ENCODE measurements at places on chromosomes 3 and 15. TPM values are rescaled to one million over a fixed set of nuclear protein-coding genes. Genes with fewer than 3 reads are reported as not detected.

- H3K4me3 ChIP-seq: no peak overlapping the region
- no peaks in the 10 kb centered on the region for H3K27me3 ChIP-seq
- H3K36me3 ChIP-seq: no peaks in the 10 kb centered on the region
- DNase-seq: no peak
- no peak overlapping the region for H3K27ac ChIP-seq
- no peaks in the 10 kb centered on the region for H3K4me1 ChIP-seq
Observed at GRCh38 chr3:171685116-171685895, 125.0 kb downstream of the PLD1 start.

DNA sequence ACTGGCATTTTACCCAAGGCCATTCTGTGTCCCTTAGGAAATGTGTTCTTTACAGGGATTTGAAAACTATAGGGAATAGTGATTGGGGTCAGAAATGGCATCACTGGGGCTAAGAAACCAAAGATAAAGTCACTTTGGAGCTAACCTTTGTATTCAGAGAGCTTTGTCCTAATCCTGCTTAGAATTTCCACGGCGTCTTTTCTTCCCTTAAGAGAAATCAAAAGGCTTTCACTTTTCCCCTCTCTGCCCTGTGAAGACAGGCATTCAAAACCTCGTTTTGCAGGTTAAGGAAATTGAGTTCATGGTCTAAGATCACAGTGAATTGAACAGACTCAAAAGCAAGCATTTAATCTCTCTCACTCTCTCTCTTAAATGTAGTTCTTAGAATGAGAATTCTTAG, 182.5 kb downstream of the VGLL4 start:
- no peaks in the 10 kb centered on the region for H3K36me3 ChIP-seq
- H3K4me3 ChIP-seq: no peak overlapping the region
- no peaks in the 10 kb centered on the region for H3K4me1 ChIP-seq

Gene APOD
- total RNA-seq: 59.4 TPM

DNA sequence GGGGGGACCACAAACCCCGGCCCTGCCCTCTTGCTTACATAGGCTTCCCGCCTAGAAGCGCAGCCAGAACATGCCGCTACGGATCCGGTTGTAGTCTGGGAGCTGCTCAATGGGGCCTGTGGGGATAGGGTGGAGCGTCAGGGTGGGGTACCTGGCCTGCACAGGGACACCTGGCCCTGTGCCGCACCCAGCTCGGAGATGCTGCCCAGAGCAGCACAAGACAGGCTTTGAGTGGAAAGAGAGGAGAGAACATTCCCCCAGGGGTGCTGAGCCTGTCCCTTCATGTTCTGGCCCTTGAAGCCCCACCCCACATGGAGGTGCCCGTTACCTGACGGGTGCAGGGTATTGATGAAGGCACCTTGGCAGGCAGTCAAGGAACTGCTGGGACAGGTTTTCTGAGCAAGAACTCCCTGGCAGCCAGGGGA, 4.0 kb upstream of the COL7A1 start:
- H3K36me3 ChIP-seq: peaks cover 61% of the 10 kb centered on the region
- H3K4me3 ChIP-seq: no peak overlapping the region
- no peak for DNase-seq
- H3K27ac ChIP-seq: peak overlapping the region; percentile 14
- H3K27me3 ChIP-seq: peaks cover 4% of the 10 kb centered on the region

Gene TMEM212
- total RNA-seq: not detected

DNA sequence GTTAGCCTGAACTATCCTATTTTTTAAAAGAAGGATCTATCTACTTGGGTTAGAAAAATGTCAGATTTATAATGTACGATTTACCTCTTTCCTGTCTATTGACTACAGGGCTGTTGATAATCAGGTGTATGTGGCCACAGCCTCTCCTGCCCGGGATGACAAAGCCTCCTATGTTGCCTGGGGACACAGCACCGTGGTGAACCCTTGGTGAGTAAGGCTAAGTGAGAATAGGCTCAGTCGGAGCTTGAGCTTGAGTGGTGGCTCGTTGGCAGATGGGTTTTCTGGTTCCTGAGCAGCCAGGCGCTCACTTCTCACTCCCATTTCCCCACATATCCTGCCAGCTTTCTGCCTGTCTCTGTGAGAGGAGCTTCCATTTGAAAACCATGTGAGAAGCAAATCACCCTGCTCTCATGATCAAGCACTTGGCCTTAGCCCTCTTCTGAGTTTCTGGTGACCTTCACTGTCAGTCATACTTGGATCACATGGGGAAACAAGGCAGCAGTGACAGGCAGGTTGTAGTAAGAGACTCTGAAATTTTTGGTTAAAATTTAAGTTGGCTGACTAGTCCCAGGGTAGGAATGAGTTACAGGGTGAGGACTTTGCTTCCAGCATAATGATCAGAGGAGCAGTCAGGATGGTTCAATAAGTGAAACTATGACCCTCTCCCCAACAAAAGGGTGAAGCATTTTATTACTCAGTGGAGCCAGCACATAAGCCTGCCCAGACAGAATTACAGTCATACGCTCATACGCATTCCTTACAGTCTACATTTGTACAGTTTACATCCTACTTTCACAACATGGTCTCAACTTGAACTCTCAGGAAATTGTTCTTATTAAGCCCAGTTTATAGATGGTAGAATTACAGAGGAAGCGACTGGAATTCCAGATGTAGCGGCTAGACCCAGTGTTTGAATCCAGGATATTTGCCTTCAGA, 18.0 kb downstream of the NIT2 start:
- no peaks in the 10 kb centered on the region for H3K27me3 ChIP-seq
- no peak for DNase-seq
- peaks cover 82% of the 10 kb centered on the region for H3K36me3 ChIP-seq
- H3K4me1 ChIP-seq: no peaks in the 10 kb centered on the region
- H3K27ac ChIP-seq: no peak overlapping the region
- no peak overlapping the region for H3K4me3 ChIP-seq

DNA sequence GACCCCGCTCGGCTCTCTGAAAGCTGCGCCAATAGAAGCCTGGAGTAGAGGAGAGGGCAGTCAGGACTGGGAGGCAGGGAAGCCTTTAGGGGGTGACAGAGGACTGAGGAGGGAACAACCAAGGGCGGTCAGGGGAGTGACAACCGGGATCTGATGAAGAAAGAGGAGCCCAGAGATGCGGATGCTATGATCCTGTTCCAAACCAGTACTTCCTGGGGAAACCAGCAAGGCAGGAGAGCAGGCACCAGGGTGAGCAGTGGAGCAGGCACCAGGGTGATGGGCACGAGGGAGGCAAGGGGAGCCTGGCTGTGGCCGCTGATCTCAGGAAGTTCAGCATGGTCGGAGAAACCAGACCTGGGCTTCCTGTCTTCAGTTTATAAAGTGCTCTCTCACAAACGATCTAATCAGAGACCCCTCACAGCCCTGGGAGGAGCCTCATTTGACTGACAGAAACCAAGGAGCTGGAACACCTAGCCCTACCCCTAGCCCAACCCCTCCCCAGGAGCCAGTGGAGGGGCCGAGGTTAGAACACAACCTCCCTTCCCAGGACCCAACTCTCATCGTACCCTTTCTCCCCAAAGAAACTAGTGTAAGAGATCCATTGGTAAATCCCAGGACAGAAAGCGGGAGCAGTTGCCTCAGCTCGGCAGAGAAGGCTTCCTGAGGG, 34.9 kb downstream of the CCDC33 start:
- DNase-seq: no peak
- no peak overlapping the region for H3K27ac ChIP-seq
- H3K4me1 ChIP-seq: no peaks in the 10 kb centered on the region
- H3K27me3 ChIP-seq: peaks cover 27% of the 10 kb centered on the region

- no peaks in the 10 kb centered on the region for H3K36me3 ChIP-seq
- H3K27ac ChIP-seq: no peak overlapping the region
- DNase-seq: no peak
Observed at GRCh38 chr3:59245859-59246501, 196.2 kb upstream of the CFAP20DC start.

GRCh38 chr15:100008258-100008657, 275.0 kb upstream of the LYSMD4 start:
- no peak overlapping the region for H3K27ac ChIP-seq
- no peaks in the 10 kb centered on the region for H3K4me1 ChIP-seq
- no peak overlapping the region for H3K4me3 ChIP-seq

DNA sequence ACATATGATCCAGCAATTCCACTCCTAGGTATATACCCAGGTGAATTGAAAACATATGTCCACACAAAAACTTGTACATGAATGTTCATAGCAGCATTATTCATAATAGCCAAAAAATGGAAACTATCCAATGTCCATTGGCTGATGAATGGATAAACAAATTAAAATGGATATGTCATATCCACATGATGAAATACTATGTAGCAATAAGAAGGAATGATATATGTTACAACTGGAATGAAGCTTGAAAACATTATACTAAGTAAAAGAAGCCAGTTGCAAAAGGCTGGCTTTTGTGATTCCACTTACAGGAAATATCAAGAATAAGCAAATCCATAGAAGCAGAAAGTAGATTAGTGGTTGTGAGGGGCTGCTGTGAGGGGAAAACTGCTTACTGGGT, 33.7 kb downstream of the BNC1 start:
- no peaks in the 10 kb centered on the region for H3K36me3 ChIP-seq
- H3K4me1 ChIP-seq: no peaks in the 10 kb centered on the region
- H3K4me3 ChIP-seq: no peak overlapping the region
- H3K27me3 ChIP-seq: peaks cover 22% of the 10 kb centered on the region
- H3K27ac ChIP-seq: no peak overlapping the region

DNA sequence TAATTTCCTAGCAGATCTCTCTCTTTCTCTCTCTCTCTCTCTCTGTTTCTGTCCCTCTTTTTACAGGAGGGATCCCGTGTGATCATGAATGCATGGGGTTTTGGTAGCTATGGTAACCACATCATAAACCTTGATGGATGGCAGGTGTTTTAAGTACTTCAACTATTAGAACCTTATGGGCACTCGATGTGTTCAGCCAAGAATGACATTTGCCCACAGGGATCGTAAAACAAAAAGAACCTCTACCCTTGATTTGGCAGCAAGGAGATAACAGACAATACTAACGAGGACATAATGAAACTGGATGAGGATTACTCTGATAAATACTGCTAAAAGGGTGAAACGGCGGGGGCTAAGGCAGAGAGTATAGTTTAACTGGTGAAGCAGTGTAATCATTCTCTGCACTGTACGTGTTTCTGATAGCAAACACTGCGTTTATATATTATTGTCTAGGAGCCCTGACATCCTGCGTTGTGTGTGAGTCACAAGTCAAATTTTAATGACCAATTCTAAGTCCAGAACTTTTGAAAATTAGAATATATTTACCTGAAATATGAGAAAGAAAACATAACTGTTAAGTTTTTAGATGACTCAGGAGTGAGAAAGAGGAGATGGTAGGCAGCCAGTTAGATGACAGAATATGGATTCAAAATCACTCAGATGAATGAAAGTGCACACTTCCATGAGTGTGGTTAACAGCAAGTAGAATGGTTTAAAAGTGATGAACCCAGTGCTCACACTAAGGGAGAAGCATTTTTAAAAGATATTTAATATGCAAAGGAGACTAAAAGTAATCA, 80.3 kb downstream of the OTOL1 start:
- no peaks in the 10 kb centered on the region for H3K4me1 ChIP-seq
- no peak overlapping the region for H3K4me3 ChIP-seq
- H3K27ac ChIP-seq: no peak overlapping the region
- no peaks in the 10 kb centered on the region for H3K36me3 ChIP-seq
- no peaks in the 10 kb centered on the region for H3K27me3 ChIP-seq

Gene CCDC39
- total RNA-seq: not detected

Gene SIAH2
- total RNA-seq: 16.9 TPM

GRCh38 chr15:63079947-63080626, 37.5 kb downstream of the TPM1 start:
- no peak overlapping the region for H3K4me3 ChIP-seq
- H3K4me1 ChIP-seq: peaks cover 10% of the 10 kb centered on the region
- H3K27ac ChIP-seq: no peak overlapping the region
- H3K36me3 ChIP-seq: no peaks in the 10 kb centered on the region
- H3K27me3 ChIP-seq: no peaks in the 10 kb centered on the region
- no peak for DNase-seq

Gene MCF2L2
- total RNA-seq: 1.2 TPM

Gene ARHGAP31
- total RNA-seq: 117 TPM
